Left lung (tissue), 14 donors: ENCODE measurements at places on chromosomes 11 and 22.

GRCh38 chr11:13116491-13116890, 107.4 kb downstream of the RASSF10 start:
- DNase-seq, result no peak

DNA sequence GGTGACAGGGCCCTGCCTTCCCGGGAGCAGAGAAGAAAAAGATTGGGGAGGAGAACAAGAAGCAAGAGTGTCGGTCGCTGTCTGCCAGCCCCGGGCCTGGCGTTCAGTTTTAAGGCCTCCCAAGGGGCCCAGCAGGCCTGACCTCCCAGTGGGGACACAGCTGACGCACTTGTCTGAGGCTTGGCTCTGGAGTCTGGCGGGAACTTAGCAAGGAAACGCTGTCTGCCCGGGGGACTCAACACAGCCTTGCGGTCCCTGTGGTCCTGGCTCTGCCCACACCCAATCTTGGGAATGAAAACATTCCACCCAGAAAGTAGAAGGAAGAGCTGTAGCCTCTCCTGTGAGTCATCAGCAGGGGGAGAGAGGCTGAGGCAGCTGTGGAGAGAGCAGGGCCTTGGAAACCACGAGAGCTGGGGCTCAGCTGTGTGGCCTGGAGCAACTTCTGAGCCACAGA, 54.4 kb downstream of the TRAF6 start:
- DNase-seq, result no peak

DNA sequence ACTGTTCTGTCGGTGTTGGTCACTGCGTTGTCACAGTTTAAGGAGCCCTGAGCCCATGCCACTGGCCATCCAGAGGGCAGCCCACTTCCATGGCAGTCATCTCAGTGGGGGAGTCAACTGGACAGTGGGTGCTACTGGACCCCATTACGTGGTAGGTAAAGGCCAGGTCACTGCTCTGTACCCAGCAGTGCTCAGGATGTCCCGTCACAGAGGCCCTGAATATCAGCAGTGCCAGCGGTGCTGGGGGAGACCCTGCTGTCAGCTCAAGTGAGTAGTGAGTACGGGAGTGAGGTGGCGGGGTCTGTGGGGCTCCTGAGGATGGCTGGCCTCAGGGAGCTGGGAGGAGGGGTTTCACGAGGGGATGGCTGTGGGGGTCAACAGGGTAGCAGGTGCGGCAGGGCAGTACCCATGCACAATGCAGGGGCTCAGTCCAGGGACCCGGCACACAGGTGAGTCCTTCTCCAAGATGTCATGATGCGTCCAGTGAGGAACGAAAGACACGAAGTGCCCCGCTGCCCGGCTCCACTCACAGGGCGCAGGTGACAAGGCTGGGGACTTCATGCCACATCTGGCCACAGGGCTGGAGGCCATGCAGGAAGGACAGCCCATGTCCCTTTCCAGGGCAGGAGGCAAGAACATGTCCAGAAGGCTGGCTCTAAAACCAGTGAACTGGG, 27.9 kb downstream of the CELSR1 start:
- DNase-seq, result no peak

- DNase-seq, result peak; percentile 78
Observed at GRCh38 chr11:64358907-64359711, at the start of gene RPS6KA4. Gene RPS6KA4, plus strand, starts transcription at chr11:64359162. Its CDS starts 74 bp downstream, at chr11:64359236.

- DNase-seq, result no peak
Observed at GRCh38 chr22:26981111-26981510, 323.7 kb downstream of the MIAT start.

- no peak for DNase-seq
Observed at GRCh38 chr22:27747396-27748221, 53.9 kb downstream of the MN1 start.

- peak; percentile 71 for DNase-seq
Observed at GRCh38 chr11:116703421-116703820, 69.4 kb downstream of the BUD13 start.

- no peak for DNase-seq
Observed at GRCh38 chr11:73143126-73143838, 1.2 kb upstream of the FCHSD2 start.

- peak; percentile 18 for DNase-seq
Observed at GRCh38 chr11:69498614-69499175, 17.2 kb downstream of the LINC01488 start.

GRCh38 chr11:656866-657265, 19.8 kb downstream of the DRD4 start:
- DNase-seq, result no peak

DNA sequence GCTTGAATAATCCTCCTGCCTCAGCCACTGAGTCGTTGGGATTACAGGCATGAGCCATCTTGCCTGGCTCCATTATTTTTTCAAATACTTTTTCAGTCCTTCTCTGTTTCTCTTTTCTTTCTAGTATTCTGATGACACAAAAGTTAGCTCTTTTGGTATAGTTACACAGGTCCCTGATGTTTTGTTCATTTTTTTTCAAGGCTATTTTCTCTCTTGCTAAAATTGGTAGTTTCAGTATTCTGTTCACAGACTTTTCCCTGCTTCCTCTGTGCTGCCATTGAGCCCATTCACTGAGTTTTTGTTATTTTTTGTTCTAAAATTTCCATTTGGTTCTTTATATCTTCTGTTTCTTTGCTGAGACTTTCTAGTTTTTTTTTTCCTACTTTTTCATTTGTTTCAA, 166.5 kb downstream of the UVRAG start:
- DNase-seq, result no peak

DNA sequence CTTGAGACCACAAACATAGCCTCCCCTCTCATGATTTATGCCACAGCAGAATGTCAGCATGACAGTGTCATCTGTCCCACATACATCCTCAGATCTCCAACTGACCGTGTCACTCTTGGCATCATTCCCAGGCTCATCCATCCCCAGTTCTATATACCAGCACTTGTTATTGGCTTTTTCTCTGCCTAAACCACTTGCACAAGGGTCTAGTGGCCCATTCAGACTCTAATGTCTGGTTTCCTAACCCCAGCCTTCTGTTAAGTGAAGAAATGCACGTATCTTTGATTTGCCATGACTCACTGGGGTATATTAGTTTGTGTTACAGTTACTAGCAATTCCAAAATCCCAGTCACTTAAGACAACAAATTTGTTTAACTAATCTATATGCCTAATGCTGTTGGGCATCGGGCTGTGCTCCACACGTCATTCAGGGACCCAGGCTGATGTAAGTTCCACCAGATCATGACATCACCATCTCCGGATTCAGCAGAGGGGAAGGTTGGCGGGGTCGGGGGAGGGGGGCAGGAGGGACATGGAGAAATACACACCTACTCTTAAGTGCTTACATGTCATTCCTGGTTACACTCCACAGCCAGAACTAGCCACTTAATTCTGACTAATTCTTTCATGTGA, 517.4 kb downstream of the BUD13 start:
- DNase-seq, result no peak

- no peak for DNase-seq
Observed at GRCh38 chr11:128409476-128409875, 177.9 kb downstream of the ETS1 start.

- no peak for DNase-seq
Observed at GRCh38 chr11:10328314-10329098, 23.6 kb downstream of the ADM start.

GRCh38 chr22:31977141-31977841, 33.0 kb downstream of the YWHAH start:
- peak; percentile 78 for DNase-seq

DNA sequence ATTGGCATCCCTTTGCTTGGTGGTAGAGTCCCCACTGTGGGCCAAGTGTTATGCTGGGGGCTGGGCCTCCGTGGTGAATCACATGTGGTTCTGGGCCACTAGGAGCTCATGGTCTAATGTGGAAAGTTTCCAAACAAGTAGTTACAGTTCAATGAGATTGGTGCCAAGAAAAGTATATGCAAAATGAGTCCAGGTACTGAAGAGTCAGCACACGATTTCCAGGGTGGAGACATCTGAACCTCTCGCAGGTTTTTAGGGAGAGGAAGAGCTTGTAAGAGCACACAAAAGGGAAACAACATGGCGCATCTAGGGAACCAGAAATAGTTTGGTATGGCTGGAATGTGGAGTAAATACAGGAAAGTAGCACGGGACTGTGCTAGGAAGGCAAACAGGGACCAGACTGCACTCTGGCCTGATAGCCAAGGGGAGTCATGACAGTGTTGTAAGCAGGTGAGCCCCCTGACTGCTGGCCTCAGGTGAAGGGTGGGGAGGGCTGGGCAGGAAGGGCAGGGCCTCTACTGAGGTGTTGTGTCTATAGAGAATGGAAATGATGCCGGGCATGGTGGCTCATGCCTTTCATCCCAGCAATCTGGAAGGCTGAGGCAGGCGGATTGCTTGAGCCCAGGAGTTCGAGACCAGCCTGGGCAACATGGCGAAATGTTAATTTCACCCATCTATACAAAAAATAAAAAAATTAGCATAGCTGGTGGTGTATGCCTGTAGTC, 12.6 kb downstream of the POLR2F start:
- no peak for DNase-seq

GRCh38 chr11:36304351-36304750, 8.3 kb downstream of the PRR5L start:
- no peak for DNase-seq

DNA sequence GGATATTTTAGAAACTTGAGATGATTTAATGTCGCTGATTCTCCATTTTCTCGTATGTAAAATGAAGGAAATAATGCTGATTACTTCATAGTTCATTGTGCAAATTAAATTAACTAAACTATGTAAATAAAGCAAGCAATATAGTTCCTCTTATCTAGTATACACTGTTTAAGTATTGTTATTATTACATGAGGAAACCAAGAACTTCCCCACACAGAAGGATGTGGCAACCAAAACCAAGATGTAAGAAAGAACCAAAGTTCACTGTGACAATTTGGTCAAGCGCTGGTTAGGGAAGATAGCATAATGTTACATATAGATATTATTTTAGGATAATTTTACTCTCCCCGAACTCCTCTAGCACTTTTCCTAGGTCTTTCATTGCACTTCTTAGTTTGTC, 103.2 kb downstream of the XKR3 start:
- DNase-seq, result no peak

GRCh38 chr11:75532200-75533048, 6.7 kb upstream of the GDPD5 start:
- peak; percentile 73 for DNase-seq

- DNase-seq, result no peak
Observed at GRCh38 chr11:8011371-8011770, 24.2 kb downstream of the EIF3F start.

DNA sequence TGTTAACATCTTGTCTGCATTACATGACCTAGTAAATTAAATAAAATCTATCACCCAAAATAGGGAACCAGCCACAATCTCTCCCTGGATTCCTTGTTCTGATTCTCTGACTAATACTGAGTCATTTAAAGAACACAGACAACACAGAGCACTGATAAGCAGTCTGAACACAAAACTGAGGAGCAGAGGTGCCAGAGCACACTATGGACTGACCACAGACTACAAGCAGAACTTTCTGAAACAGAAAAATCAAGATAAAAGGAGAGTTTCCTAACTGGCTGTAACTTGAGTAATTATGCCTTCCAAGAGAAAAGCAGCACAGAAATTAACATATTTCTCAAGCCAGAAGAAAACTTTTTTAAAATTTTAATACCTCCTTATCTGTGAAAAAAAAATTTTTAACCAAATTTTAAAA, 128.8 kb downstream of the SGSM3 start:
- no peak for DNase-seq

- no peak for DNase-seq
Observed at GRCh38 chr11:55607545-55607944, at the start of gene OR4C11. Gene OR4C11, minus strand, starts transcription at chr11:55607645. Its CDS starts 3,272 bp downstream, at chr11:55604373.
